ENCODE measurements at places on chromosomes 6 and 20. TPM values are rescaled to one million over a fixed set of nuclear protein-coding genes. Genes with fewer than 3 reads are reported as not detected.
A peak's percentile ranks its signal among the peaks of the same experiment; 100 is the strongest.

DNA sequence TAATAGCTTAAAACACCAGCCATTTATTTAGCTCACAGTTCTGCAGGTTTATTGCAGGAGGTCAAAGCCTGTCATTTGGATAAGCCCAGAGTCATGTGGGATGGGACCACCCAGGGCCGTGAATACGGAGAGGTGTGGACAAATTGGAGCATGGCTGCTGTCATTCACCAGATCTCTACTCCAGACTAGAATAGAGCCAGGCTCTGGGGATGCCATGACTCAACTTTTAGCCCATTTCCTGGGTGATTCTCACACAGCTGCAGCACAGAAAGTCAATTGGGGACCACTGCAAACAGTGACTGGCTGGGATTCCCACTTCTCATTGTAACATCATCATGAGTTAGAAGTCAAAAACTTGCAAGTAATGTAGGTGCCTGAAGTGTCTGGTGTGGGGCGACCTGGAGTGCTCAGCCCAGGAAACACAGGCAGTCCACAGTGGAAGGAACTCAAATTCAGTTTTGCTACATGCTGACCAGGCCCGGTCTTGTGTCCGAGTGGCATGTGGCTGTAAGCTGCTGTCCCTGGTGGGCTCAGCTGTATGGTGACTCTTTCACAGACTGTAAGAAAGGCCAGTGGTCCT is 174.3 kb downstream of the SCP2D1 start:
- no peak for DNase-seq

DNA sequence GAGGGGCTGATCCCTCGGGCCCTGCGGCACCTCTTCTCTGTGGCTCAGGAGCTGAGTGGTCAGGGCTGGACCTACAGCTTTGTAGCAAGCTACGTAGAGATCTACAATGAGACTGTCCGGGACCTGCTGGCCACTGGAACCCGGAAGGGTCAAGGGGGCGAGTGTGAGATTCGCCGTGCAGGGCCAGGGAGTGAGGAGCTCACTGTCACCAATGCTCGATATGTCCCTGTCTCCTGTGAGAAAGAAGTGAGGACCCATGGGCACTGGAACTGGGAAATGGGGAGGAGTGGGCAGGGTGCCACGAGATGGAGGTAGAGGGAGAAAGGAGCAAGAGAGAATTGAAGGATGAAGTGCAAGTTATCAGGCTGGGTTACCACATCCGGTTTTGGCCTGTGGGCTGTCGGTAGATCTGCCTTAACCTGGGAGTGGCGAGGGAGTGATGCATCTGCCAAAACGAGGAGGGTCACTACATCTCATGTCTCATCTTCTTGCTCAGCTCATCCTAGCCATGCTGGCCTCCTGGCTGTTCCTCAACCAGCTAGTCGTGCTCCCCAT is 5.4 kb upstream of the PHF1 start:
- DNase-seq = no peak

- no peak for DNase-seq
Measured at GRCh38 chr6:79173378-79173777, 61.1 kb downstream of the HMGN3 start.

DNA sequence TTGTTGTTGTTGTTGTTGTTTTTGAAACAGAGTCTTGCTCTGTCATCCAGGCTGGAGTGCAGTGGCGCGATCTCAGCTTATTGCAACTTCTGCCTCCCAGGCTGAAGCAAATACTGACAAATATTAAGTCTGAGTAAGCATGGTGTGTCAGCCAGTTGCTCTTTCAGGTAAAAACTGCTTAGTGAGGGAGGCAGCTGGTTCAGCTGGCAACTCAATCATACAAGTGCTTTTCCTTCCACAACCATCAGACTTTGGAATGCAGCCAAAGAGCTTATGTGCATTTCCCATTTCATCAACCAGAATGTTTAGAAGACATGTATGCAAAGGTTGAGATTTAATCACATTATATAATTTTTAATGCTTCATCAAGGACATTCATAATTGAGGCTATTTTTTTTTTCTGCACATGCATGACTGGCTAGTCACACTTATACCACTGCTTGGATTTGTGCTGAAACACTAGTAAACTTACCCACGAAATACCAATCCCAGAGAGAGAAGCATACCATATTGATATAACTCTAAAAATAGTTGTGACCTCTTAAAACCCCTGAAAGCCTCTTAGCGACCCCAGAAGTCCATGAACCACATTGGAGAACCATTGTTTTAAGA is 56.0 kb downstream of the CLIC5 start:
- DNase-seq = no peak

GRCh38 chr6:123869334-123869733 is 65.7 kb downstream of the NKAIN2 start:
- DNase-seq = no peak

- no peak for DNase-seq
Measured at GRCh38 chr6:4942673-4943009, 61.2 kb downstream of the RPP40 start.

- DNase-seq = peak; percentile 94
Measured at GRCh38 chr20:61127311-61128039, 124.6 kb upstream of the CDH4 start.

DNA sequence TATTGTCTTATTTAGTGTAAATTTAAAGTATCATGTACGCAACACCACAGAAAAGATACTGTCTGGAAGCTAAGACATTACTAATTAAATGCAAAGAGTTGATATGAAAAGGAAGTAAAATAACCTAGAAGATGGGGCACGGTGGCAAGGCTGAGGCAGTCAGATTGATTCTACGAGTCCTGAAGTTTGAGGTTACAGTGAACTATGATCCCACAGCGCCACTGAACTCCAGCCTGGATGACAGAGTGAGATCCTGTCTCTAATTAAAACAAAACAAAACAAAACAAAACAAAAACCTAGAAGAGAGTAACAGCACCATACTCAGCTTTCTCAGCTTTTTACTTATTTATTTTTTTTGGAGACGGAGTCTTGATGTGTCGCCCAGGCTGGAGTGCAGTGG is 199.0 kb downstream of the PRKN start:
- DNase-seq = no peak

GRCh38 chr6:52595796-52596130 is 18.9 kb upstream of the TRAM2 start:
- DNase-seq = no peak

DNA sequence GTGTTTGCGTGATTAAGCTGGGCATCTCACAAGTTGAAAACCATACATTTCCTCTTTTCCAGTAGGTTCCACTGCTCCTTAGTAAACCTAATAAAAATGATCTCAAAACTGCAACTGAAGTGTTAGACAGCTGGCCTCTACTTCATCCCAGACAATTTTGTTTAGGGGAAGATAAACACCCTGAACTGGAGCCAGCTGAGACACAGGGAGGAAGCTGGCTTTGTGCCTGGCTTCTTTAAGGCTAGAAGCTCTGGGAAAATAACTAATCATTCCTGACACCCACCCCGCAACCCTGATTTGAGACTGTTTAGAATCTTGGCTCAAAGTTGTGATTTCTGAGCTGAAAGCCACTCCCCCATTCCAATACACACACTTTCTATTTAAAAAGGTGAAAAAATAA is 11.6 kb downstream of the PTPRT start:
- DNase-seq = no peak

DNA sequence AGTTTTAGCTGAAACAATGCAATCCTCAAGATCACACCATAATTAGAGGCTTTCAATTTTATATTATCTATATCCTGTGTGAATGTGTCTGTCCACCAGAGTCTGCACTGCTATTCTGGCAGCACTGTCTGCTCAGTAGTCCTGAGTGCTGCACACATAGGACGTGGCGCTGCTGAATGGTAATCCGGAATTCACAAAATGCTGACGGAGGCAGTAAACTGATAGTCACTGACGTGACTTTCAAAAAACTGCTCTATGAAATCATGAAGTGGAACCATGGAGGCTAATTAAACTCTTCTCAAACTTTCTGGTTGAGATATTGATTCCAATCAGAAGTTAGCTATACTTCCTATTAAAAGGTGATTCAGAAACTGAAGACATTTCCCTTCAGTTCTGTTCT is 190.8 kb upstream of the NOX3 start:
- DNase-seq = no peak

DNA sequence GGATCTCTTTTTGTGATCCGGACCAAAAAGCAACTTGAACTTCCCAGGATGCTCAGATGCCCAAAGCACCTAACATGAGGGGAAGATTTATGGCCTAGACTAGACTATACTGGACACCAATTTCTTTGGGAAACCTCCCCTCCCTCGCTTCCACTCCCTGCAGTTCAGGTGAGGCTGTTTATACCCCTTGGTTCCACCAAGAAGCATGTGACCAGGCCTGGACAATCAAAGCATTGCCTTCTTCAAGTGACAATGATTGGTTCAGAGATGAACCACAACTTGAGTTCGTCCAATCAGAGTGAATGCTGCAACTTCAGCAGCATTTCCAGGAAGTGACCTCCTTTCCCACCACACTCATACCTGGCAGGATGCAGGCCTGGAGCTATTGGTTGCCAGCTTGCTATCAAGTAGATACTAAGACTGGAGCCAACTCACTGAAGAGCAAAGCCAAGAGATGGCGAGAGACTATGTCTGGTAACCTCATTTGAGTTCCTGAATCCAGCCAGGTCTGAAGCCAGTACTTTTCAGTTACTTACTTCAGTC is 45.6 kb upstream of the SLC9A8 start:
- peak; percentile 25 for DNase-seq

GRCh38 chr6:18527836-18528743 is 140.9 kb downstream of the RNF144B start:
- DNase-seq = peak; percentile 5

- DNase-seq = no peak
Measured at GRCh38 chr6:92364948-92365541, 1054.3 kb downstream of the EPHA7 start.

DNA sequence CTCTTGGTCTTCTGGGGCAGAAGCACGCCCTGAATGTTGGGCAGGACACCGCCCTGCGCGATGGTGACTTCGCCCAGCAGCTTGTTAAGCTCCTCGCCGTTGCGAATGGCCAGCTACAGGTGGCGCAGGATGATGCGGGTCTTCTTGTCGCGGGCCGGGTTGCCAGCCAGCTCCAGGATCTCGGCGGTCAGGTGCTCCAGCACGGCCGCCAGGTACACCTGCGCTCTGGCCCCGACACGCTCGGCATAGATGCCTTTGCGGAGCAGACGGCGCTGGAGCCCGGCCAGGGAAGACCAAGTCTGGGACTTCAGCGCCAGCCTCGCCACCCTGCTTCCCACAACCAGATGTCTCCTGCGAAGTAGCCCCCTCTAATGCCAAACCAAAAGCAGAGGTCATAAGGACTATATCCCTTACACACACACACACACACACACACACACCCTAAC is 8.0 kb upstream of the SLC17A3 start:
- DNase-seq = no peak

DNA sequence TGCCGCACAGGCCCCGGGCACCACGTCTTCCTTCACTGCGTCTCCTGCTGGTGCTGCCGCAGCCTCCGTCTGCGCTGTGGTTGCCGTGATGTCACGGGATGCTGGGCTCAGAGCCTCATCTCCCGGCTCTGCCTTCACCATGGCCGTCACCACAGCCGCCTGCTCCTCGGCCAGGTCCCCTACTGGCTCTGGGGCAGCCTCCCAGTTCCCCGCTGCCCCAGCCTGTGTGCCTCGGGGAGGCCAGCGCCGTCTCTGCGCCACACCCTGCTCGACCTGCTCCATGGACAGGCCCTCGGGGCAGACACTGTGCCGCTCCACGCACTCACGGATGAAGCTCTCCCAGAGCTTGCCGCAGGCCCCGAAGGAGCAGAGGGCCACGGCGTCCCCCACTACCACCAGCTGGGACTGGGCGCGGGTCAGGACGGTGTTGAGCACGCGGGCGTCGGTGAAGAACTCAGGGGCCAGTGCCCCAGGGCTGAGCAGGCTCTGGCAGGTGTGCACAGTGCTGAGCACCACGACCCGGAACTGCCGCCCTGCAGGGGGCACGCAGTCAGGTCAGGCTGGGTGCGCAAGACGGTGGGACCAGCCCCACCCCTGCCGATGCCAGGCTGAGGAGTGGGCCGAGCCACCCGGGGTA is 8.2 kb downstream of the HELZ2 start:
- no peak for DNase-seq

- no peak for DNase-seq
Measured at GRCh38 chr6:139556532-139556931, 182.1 kb upstream of the CITED2 start.

DNA sequence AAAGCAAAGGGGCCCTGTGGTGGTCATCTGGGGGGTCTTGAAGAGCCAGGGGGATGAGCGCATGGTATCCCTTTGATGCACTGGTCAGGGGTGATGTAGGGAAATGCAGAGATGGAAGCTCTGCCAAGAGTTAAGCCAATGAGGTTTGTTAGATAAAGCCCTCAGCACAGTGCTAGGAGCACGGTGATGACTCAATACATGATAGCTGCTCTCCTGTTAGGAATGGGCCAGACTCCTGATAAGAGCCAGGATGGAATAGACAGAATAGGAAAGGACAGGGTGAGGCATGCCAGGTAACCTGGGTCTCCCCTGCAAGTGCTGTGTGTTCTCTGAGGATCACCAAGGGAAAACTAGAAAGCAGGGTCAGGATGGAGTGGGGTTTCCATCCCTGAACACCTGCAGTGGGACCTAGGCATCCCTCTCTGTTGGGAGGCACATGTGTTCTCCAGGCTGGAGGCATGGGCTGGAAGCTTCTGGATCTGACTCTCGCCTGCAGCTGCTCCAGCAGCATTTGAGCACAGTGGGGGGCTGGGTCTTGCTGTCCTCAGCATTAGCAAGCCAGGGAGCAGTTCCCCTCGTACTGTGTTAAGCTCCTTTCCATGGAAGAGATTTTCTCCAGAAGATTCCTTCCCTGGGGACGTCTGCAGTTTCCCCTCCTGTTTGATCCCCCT is 71.8 kb upstream of the TIAM2 start:
- no peak for DNase-seq

DNA sequence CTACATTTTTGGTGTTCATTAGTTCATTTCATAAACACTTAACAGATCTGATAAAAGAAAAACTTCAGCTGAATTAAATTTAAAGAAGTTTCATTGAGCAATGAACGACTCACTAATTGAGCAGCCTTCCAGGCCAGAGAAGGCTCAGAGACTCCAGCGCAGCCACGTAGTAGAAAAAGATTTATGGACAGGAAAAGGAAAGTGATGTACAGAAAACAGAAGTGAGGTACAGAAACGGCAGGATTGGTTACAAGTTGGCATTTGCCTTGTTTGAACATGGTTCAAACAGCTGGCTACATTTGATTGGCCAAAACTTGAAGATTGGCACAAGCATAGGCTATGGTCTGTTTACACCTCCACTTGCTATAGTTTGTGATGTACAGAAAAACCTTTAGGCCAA is 166.3 kb upstream of the DTNBP1 start:
- no peak for DNase-seq

DNA sequence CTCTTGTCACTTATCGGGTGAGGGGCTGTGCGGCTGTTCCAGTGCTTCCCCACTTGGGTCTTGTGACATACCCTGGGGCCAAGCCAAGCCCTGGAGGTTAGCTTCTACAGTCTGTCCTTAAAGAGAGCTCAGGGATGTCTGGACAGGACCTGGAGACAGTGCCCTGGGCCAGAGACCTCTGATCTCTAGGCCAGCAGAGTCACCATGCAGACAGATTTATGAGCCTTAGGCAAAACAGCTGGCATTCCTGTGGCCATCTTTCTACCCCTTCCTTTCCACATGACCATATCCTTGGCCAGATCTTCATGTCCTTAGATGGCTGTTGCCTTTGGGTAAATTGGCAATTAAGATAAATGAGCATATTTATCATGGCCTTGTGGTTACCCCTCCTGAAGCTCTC is 678.6 kb downstream of the MAFB start:
- peak; percentile 63 for DNase-seq

GRCh38 chr6:160398674-160399271 is 50.6 kb downstream of the SLC22A3 start:
- no peak for DNase-seq

The RUNX2 gene
- 1.1 TPM for total RNA-seq

The E2F3 gene
- 8.1 TPM for total RNA-seq

The CAGE1 gene
- total RNA-seq = not detected

The BPIFB1 gene
- not detected for total RNA-seq

The TULP1 gene
- not detected for total RNA-seq

The PPP1R14C gene
- 0.60 TPM for total RNA-seq

The PLEKHG1 gene
- total RNA-seq = 0.48 TPM

The LCA5 gene
- total RNA-seq = 1.7 TPM

Data from A172 (cell line).